ENCODE measurements at places on chromosomes 2 and 18.

- DNase-seq: no peak
These were observed 10.7 kb downstream of the RBM43 start for GRCh38 chr2:151251012-151251411.

- DNase-seq: no peak
These were observed 66.2 kb upstream of the MCFD2 start for GRCh38 chr2:46981662-46982350.

DNA sequence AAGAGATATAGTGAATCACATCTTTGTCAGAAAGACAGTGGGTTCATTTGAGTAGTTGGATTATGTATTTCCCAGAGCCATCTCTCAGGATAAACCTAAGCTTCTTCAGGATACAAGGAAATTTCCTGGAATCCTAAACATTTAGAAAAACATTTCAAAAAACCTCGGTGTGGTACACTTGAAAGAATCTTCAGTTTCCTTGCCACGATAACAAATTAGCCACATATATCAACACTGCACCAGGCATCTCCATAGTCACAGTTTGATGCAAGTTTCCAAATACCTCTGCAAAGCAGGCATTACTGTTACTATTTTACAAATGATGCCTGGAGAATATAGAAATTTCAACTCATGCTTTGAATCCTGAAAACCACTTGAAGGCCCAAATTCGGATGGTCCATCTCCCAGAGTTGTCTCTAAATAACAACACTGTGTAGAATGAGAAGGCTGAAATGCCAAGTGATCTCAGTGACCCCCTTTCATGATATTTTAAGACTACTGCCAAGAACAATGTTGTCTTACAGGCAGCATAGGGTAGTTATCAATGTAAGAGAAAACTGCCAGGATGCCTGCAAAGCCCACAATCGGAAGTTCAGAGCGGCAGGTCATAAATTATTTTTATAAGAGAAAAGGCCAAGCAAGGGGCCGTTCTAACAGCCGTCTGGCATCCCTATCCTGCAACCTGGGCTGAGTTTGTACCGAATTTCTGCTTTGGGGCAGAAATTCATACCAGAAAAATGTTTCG lies 307.9 kb downstream of the TXNL1 start:
- DNase-seq: no peak

- no peak for DNase-seq
These were observed 450.1 kb downstream of the LPIN1 start for GRCh38 chr2:12196495-12196894.

- no peak for DNase-seq
These were observed 7.5 kb downstream of the TTC32 start for GRCh38 chr2:19894134-19894792.

- DNase-seq: no peak
These were observed 18.6 kb upstream of the KLHL30 start for GRCh38 chr2:238119756-238120462.

GRCh38 chr2:174328114-174328960 lies 6.4 kb upstream of the SP9 start:
- no peak for DNase-seq

DNA sequence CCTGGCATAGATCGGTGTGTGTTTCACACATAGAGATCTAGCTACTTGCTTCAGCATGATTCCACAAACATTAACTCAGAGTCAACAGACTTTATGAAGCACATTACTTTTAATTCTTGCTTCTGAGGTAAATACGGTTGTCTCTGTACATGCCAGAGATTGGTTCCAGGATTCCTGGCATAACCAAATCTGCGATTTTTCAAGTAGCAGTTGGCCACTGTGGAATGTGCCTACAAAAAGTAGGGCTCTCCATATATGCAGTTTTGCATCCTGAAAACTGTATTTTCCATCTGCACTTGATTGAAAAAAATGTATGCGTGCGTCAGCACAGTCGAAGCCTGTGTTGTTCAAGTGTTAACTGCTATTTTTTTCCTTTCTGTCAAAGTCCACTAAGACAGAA lies 85.0 kb downstream of the ZAP70 start:
- no peak for DNase-seq

- no peak for DNase-seq
These were observed 13.5 kb downstream of the ELAC1 start for GRCh38 chr18:50981381-50981780.

- DNase-seq: no peak
These were observed 12.8 kb upstream of the MAP3K20 start for GRCh38 chr2:173062801-173063200.

- no peak for DNase-seq
These were observed 20.0 kb downstream of the TRIP12 start for GRCh38 chr2:229901819-229902218.

DNA sequence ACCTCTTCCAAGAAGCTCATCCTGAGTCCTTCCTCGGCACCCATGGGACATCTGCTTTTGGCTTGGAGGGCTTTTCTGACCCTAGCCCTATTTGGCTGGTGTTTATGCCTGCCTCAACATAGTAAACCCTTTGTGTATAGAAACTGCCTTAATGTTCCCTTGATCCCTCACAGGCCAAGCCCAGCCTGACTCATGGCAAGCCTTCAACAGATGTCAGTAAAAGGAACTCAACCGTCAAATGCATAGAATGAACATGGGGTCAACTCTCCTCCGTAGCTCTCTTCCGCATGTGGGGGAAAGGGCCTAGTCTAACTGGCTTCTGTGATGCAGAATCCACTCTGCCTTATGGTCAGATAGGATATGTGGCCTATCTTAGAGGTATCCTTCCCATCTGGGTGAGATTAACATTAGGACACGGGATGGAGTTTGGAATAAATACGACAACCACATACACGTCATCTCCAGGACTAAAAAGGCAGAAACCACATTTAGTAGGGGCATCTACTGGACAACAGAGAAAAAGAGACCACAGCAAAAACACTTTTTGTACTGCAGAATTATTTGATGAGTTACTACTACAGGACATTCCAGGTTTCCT lies 2.5 kb upstream of the NPAS2 start:
- no peak for DNase-seq

DNA sequence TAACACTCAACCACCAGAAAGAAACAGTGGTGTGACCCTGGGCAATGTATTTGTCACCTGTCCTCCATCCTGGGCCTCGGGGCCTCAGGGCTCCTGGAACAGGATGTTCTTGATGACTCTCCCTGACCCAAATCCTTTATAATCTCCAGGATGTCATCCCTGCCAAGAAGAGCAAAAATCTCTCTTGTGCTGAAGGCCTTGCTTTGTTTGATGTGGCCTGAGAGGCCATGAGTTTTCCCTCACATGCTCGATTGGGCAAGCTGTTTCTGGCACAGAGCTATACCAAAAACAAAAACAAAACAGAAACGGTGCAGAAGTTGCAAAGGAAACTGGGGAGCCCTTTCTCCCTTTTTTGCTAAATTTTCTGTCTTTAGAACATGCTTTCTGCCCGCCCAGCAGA lies 35.7 kb upstream of the ST3GAL5 start:
- peak; percentile 82 for DNase-seq

DNA sequence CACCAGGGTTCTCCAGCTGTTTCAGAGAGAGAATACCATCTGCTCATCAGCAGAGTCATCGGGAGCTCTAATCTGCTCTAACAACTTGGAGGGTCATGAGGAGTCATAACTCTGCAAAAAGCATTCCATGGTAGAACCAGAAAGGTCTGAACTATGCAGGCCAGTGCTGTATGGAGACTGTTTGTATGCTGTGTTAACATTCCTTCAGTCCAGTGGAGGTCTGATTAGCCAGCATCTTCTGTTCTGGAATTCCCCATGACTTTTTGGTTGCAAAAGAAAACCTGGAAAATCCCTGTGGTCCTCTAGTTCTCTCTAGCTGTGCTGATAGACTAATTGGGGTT lies 9.4 kb upstream of the ITGB6 start:
- no peak for DNase-seq

- no peak for DNase-seq
These were observed 505.8 kb downstream of the ZEB2 start for GRCh38 chr2:144014103-144014502.

DNA sequence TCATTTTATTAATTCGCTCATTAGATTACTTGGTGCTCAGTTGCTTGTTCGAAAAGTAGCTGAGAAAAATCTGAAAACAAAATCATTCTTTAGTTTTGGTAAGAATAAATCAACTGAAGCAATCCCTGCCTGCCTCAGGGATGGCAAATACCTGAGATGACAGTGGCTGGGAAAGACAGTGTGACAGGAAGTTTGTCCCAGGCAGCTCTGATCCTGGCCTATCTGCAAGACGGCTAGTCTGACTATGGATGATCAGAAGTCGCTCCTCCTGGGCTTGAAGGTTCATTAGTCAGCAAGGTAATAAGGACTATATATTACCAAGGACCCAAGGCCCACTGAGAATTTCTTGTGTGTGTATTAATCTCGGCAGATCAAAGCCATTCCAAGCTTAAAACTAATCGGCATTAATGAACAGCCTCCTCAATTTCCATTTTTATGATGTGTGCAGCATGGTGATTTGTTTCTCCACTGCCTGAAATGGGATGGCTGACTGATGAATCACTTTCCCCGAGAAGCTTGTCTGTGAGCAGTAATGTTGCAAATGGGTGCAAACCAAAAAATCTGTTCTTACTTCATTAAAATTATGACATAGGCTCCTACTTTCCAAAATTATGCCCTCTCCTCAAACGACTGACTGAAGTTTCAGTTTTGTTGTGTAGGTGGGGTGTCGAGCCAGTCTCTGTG lies 199.9 kb downstream of the ACTR3 start:
- no peak for DNase-seq

All from midbrain (tissue), 1 donor.